ENCODE measurements at places on chromosomes 12 and 14.
A peak's percentile ranks its signal among the peaks of the same experiment; 100 is the strongest.

GRCh38 chr14:33029511-33029910 is 90.8 kb downstream of the NPAS3 start:
- no peak for DNase-seq

- no peak for DNase-seq
Measured at GRCh38 chr12:19074700-19075099, 54.8 kb upstream of the PLEKHA5 start.

GRCh38 chr12:129696405-129696804 is 207.4 kb downstream of the TMEM132D start:
- no peak for DNase-seq

GRCh38 chr12:49440035-49440434 is 72.8 kb downstream of the SPATS2 start:
- DNase-seq, result no peak

GRCh38 chr14:78182722-78183121 is 12.5 kb downstream of the NRXN3 start:
- DNase-seq, result no peak

DNA sequence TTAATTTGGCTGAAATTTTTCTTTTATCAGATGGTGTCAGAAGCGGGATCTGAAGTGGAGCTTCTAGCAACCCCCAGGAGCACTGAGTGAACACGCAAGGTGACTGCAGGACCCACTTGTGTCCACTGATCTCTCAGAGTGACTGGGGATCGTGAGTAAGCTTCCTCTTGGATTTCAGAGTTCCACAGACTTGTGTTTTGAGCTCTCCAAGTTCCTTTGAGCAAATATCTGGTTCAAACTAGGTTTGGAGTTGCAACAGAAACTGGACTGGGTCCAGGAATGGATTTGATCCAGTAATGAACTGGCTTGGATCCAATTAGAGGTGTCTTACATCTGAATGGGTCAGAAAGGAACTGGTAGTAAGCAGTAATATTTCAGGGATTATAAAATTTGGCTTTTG is 24.7 kb upstream of the B4GALNT1 start:
- no peak for DNase-seq

GRCh38 chr12:13961971-13962370 is 19.4 kb downstream of the GRIN2B start:
- no peak for DNase-seq

DNA sequence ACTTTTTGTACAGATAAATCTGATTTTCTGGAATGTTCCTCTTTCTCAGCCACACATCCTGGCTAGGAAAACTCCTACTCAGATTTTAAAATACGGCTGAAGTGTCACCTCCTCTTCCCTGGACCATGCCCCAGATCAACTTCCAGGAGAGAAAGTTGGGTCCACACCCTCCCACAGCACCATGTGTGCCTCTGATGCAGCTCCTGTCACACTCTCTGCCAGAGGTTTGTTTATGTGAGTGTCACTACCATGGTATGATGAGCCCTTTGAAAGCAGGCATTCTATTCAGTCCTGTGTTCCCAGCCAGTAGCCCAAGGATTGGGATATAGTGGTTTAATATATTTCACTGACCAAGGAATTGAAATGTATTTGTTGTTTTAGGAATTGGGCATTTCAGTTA is 287.2 kb upstream of the ATP2B1 start:
- DNase-seq, result no peak

- peak; percentile 40 for DNase-seq
Measured at GRCh38 chr12:55996201-55996714, 818 bp upstream of the SUOX start.

GRCh38 chr12:49948866-49949845 is 1.4 kb upstream of the AQP2 start:
- DNase-seq, result no peak

DNA sequence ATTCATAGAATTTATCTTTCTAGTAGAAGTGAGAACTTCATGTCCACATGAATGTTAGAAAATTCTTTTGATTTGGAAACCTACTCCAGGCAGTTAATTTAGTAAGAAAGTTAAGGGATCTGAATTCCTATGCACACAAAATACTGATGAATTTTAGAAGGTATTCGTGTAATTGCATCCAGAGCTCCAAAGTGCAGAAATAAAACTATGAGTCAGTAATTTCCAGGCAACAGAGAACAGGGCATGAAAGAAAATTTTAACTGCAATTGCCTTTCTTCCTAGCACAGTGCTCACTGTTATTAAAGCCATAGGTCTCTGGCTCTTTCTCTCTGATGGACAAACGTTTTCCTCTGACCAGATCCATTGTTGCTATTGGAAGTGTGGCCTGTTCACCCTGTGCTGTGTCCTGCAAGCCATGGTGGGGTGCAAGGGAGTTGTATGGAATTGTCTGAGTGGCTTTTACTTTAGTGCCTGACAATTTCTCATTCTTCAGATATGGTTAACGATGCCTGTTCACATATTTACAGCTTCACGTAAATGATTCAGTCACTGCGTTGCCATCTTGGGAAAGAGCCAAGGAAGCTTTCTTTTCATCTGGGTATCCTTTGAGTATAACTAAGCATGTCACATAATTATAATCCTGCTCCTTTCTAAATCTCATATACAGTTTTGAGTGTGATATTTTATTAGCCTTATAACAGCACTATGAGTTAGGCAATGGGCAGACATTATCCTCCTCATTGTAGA is 145.1 kb downstream of the ACSS3 start:
- no peak for DNase-seq

DNA sequence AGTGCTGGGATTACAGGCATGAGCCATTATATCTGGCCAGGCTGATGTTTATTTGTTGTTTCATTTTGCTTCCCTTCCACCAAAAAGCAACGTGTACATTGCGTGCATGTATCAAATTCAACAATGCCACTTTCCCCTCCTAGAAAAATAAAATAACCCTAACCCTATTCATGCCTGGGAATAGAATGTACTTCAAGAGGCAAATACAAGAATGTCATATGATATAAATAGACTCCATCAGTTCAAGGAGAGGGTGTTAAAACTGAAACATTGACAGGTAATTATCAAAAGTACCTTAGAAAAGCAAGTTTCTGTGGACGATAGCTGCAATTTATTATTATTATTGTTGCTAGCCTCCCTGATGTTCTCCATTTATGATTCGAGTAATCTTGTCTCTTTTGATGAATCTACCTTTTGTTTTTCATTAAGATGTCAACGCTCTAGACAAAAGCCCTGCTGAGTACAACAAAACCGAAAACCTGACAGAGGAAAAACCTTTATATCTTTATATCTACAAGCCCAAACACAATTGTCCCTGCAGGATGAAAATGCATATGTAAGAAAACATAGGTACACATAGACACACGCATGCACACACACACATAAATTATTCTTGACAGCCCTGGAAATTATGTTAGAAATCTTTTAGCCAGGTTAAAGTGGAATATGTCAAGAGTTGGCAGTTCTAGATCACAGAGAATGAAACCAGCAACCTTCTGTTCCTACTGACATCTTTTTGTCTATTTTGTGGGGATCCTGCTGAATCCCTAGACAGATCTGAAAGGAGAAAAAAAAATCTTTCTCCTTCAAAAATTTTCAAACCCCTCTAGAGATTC is 98.9 kb downstream of the BTG1 start:
- DNase-seq, result no peak

DNA sequence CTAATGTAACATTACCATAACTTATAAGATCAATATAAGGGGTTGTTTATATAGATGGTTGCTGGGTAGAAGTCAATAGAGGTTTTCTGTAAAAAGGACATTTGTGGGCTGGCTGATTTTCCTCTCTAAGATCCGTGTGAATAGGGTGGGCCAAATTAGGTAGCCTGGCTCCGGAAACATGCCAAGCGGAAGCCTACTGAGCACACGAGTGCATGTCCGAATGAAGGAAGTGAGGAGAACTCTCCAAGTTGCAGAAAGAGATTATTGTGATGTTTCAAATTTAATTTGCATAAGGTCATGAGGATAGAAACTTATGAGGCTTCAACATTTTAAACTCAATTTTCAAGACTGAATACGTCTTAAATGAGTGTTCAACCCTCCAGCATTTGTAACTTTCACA is 356.7 kb downstream of the SNAPC1 start:
- DNase-seq, result no peak

- DNase-seq, result no peak
Measured at GRCh38 chr12:63668028-63668799, at the start of gene DPY19L2. TSS of gene DPY19L2 (minus strand) at chr12:63668493. CDS start at chr12:63668393, 100 bp downstream.

- DNase-seq, result no peak
Measured at GRCh38 chr14:79009286-79009685, 839.1 kb downstream of the NRXN3 start.

- no peak for DNase-seq
Measured at GRCh38 chr14:68840454-68840853, 47.6 kb upstream of the ZFP36L1 start.

DNA sequence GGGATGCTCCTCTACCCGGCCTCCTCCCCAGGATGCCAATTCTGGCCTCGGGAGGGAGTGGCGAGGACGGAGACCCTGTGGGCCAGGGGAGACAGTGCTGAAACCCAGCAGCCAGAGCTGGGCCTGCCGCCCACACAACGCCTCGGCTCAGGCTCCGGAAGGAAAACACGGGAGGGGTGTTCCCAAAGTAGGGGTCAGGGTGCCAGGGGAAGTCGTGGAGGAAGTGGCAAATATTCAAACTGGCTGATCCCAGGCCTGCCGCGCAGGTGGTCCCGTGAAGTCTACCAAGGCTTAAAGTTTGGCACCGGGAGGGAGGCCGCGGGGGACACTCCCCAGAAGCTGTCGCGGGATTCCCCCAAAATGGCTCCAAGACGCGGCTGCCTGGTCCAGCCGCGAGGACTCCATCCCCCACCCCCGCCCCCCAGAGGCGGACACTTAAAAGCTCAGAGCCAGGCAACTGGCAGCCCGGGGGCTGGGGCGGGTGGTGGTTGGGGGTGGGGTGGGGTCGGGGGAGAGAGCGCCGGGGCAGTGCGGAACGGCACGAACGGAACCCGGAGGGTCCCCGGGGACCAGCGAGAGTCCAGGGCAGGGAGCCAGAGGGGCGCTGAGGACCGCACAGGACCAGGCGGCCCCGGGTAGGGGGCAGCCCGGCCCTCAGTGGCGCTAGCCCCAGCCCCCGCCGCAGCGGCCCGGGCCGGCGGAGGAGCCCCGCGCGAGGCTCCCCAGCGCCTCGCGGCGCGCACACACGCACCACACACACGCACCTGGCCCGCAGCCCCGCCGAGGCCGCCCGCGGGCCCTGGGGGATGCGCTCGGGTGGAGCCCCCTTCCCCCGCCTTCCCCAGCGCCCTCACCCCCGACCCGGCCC is 20.0 kb downstream of the BEGAIN start:
- no peak for DNase-seq

- peak; percentile 41 for DNase-seq
Measured at GRCh38 chr14:77027538-77028383, 747 bp downstream of the IRF2BPL start.

DNA sequence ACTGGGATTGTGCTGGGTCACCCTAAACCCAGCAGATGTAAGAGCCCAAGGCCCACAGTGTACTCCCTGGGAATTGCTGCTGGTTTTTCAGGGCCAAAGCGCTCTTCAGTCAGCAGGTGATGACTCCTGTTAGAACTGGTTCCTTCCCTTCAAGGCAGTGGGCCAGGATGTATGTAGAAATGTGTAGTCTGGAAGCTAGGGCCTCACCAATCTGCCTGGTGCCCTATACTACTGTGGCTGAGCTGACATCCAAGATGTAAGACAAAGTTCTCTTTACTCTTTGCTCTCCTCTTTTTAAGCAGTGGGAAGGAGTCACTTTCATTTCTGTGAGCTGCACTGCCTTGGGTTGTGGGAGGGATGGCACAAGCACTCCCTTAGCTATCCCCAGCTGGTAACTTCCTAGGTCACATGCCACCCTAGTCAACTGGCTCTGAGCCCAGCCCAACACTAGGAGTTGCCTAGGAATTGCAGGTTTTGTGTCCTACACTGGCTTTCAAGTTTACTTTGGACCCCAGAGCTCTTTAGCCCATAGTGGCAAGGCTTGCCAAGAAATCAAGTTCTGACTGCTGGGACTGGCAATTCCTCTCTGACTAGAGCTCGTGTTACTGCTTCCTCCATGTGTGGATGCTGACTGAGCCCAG is 249.2 kb downstream of the C12orf50 start:
- DNase-seq, result no peak

DNA sequence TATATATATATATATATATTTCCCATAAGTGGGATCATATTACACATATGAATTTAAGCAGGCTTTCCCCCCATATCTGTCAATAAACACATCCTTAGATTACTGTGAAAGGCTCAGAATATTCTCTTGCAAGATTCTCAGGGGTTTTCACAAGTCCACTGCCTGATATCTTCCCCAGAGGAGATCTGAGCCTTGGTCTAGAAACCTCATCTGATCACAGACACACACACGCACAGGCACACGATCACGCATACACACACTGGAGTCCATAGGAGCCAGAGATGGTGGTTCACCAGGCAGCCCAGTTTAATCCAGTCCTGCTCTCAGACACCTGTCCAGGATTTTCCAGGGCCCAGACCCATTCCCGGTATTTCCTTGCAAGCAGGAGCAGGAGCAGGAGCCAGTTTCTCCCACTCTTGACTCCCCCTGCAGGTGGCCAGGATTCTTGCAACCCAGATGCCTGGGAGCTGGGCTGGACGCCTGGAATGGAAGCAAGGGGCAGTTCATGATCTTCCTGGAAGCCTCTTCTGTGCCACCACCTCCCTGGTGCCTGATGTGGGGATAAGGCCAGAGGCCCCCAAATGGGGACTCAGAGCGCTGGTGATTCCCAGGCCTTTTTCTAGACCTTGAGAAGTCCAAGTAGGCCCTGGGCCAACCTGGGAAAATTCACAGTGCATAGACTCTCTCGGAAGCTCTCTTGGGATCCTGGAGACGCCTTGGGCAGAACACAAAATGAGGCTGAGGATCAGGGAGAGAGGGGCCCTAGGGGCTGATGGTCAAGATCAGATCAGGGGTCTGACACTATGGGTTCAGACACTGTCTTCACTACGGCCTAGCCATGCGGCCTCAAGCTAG is 16.5 kb upstream of the KRT78 start:
- DNase-seq, result no peak

DNA sequence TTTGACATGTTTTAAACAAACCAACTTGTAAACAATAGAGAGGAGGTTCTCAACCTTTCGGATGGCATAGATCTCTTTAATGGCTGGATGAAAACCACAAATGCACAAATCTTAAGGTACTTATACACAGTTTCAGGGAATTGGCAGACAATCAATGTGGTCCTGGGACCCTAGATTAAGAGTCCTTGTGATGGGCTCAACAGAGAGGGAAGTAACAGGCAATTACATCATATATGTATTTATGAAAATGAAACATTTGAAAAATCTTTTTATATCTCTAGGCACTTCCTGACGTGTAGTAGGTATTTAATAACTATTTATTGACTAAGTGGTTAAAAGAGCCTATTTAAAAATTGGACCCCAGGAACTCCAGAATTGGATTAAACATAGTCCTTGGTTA is 897 bp downstream of the ACTR10 start:
- no peak for DNase-seq

DNA sequence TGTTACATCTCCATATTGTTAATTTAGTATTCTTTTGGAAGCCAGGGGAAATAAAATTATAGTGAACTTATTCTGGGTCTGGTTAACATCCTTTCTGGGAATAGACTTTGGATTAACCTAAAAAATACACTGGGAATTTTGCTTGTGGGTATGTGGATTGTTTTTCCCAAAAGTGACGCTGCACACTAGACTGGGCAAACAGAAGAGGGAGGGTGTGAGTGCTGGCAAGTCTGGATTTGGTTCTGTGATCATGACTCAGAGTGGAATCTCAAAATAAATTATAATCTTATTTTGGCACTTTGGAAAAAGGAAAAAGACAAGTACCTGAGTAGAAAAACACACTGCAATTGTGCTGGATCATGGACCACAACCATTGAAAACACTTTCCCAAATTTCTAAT is 15.2 kb upstream of the LUM start:
- no peak for DNase-seq

GRCh38 chr14:90319173-90319572 is 12.6 kb downstream of the NRDE2 start:
- DNase-seq, result no peak

- no peak for DNase-seq
Measured at GRCh38 chr12:64044191-64044590, 177.9 kb downstream of the KICS2 start.
